Aorta (tissue), 5 donors: ENCODE measurements at places on chromosomes 2 and 18. TPM values are rescaled to one million over a fixed set of nuclear protein-coding genes. Genes with fewer than 3 reads are reported as not detected.

- no peak overlapping the region for H3K27ac ChIP-seq
- H3K4me1 ChIP-seq: no peaks in the 10 kb centered on the region
- H3K36me3 ChIP-seq: no peaks in the 10 kb centered on the region
- H3K27me3 ChIP-seq: no peaks in the 10 kb centered on the region
- no peak overlapping the region for H3K4me3 ChIP-seq
- no peak for DNase-seq
Observed at GRCh38 chr2:242043538-242044312, 174.2 kb downstream of the RTP5 start.

DNA sequence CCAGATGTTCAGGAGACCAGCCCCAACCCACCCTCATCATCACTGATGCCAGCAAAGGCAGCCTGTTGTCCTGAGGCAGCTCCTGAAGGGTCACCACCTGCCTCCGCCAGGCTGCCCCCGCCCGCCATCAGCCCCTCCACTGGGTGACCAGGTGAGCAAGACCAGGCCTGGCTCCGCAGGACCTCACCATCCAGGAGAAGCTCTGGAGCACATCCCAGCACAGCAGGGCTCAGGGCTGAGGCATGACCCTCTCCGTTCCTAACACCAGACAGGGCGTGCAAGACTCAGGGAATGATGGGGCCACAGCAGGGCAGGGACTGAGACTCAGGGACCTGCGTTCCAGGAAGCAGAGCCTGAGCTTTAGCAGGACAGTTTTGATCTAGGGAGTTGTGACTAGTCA lies 218.8 kb upstream of the RAB6C start:
- no peak overlapping the region for H3K4me3 ChIP-seq
- no peaks in the 10 kb centered on the region for H3K27me3 ChIP-seq
- no peaks in the 10 kb centered on the region for H3K36me3 ChIP-seq
- no peak overlapping the region for H3K27ac ChIP-seq
- no peak for DNase-seq

Gene SPIRE1
- 48.5 TPM for total RNA-seq

Gene GDF7
- 15.9 TPM for total RNA-seq

Gene NYAP2
- total RNA-seq: 2.0 TPM

- no peaks in the 10 kb centered on the region for H3K36me3 ChIP-seq
- peaks cover 2% of the 10 kb centered on the region for H3K27me3 ChIP-seq
- no peak overlapping the region for H3K27ac ChIP-seq
- no peak for DNase-seq
Observed at GRCh38 chr2:222284466-222284865, 14.3 kb downstream of the PAX3 start.

DNA sequence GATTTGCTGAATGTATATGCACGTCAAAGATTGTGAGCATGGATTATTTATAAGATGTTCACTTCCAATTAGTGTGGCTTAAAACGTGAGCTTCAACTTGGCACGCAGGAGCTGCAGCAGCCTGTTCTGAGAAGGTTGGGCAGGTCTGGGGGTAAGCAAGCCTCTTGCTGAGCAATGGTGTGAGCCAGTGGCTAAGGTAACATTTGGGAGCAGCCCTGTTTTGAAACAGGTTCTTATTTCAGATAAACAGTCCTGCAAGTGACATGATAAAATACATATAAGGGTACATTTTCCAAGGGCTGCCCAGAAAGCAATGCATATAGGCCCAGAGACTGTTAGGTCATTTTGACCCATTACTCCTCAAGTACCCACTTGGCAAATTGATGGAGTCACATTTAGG lies 415.3 kb downstream of the ZNF521 start:
- H3K27ac ChIP-seq: no peak overlapping the region
- no peaks in the 10 kb centered on the region for H3K36me3 ChIP-seq
- no peak for DNase-seq
- no peaks in the 10 kb centered on the region for H3K27me3 ChIP-seq
- no peak overlapping the region for H3K4me3 ChIP-seq

Gene CCDC138
- 2.4 TPM for total RNA-seq

DNA sequence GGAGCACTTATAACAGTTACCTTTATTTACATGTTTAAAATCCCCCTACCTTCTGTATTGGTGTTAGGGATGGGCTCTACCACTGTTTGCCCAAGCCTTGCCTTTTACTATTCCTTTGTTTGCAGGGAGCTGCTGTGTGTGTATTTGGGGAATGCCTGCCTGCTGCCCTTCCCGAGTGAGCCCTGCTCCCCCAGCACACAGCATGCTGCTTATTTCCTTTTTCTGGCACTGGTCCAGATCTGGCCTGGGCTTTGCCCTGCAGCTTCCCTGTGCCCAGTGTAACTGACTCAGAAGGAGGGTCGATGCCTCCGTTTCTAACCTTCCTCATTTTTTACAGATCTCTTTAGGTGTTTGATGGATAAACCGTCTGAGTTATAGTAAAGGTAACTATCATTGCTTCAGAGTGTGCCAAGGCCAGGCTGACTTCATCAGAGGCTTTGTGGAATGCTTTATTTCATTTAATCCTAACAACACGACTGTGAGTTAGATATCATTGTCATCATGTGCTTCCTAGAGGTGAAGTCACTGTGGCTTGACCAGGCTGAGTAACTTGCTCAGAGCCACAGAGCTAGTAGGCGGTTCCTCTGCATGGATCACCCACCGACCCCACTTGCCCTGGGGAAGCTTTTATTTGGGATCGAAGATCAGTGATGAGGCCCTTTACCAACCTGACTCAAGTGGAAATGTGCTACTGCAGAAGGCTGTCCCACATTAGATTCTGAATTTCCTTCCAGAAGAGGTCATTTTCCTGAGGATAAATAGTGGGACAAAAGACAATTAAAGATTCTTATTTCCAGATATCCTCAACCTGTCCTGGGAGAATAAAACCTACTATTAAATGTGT lies 238.8 kb downstream of the ZNF407 start:
- H3K36me3 ChIP-seq: no peaks in the 10 kb centered on the region
- no peak overlapping the region for H3K4me3 ChIP-seq
- no peak for DNase-seq
- H3K4me1 ChIP-seq: no peaks in the 10 kb centered on the region
- no peaks in the 10 kb centered on the region for H3K27me3 ChIP-seq
- H3K27ac ChIP-seq: no peak overlapping the region

GRCh38 chr18:13589943-13590342 lies 136.4 kb downstream of the FAM210A start:
- H3K4me3 ChIP-seq: no peak overlapping the region
- H3K36me3 ChIP-seq: no peaks in the 10 kb centered on the region

DNA sequence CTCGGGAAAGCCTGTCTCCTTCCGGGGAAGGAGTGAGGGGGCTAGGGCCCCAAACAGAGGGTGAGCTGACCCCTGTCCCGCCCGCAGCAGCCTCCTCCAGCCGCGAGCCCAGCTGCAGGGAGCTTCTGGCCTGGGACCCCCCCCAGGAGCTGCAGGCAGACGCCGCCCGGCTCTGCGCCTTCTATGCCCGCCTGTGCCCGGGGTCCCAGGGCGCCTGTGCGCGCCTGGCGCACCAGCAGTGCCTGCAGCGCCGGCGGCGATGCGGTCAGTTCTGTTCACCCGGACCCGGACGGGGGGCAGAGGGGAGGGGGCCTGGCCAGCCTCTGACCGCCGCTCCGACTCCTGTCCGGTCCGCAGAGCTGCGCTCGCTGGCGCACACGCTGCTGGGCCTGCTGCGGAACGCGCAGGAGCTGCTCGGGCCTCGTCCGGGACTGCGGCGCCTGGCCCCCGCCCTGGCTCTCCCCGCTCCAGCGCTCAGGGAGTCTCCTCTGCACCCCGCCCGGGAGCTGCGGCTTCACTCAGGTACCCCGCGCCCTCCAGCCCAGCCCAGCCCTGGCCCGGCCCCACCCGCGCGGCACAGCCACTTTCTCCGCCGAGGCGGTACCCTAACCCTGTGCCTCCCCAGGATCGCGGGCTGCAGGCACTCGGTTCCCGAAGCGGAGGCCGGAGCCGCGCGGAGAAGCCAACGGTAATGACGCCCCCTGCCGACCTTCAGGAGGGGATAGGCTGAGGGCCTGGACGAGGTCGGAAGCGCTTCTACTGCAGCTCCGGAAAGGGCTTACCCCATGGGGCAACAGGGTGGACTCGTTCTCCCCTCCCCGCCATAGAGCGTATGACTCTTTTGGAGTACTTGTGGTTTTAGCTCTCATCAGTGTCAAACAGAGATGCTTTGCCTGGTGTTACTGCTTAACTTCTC lies 2.0 kb upstream of the CHRND start:
- no peaks in the 10 kb centered on the region for H3K36me3 ChIP-seq
- H3K27ac ChIP-seq: no peak overlapping the region
- H3K4me1 ChIP-seq: no peaks in the 10 kb centered on the region
- H3K4me3 ChIP-seq: no peak overlapping the region

- no peak for DNase-seq
- H3K4me3 ChIP-seq: no peak overlapping the region
- H3K36me3 ChIP-seq: no peaks in the 10 kb centered on the region
- H3K27ac ChIP-seq: no peak overlapping the region
Observed at GRCh38 chr2:177076636-177077179, 135.9 kb upstream of the HNRNPA3 start.

Gene KCNF1
- total RNA-seq: not detected

GRCh38 chr2:102181376-102181775 lies 5.4 kb upstream of the IL1RL2 start:
- no peak for DNase-seq
- no peaks in the 10 kb centered on the region for H3K36me3 ChIP-seq
- no peak overlapping the region for H3K27ac ChIP-seq
- H3K27me3 ChIP-seq: no peaks in the 10 kb centered on the region
- H3K4me1 ChIP-seq: no peaks in the 10 kb centered on the region

- H3K4me3 ChIP-seq: no peak overlapping the region
- no peak for DNase-seq
Observed at GRCh38 chr2:159177957-159178356, 108.5 kb downstream of the WDSUB1 start.
